Activated CD4-positive, alpha-beta T cell treated with anti-CD3 and anti-CD28 coated beads, Interleukin-2, amount 10 ng/mL, durations not matched to agents 7 days and 5 days (primary cell): ENCODE measurements at places on chromosomes 12 and 14.
A peak's percentile ranks its signal among the peaks of the same experiment; 100 is the strongest.

DNA sequence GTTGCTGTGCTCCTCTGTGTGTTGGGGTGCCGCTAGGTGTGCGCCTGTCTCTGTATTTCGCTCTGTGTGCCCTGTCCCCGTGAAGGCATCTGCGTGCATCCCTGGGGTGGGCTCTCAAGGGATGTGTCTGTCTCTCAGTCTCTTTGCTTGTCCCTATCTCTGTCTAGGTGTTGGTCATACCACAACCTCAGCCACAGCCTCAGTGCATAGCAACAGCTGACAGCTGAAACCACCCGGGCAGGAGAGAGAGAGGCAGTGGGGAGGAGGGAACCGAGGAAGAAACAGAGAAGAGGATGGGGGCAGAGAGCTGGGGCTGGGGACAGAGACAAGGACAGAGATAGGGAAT lies 953 bp upstream of the NXPH4 start:
- peak; percentile 48 for DNase-seq

DNA sequence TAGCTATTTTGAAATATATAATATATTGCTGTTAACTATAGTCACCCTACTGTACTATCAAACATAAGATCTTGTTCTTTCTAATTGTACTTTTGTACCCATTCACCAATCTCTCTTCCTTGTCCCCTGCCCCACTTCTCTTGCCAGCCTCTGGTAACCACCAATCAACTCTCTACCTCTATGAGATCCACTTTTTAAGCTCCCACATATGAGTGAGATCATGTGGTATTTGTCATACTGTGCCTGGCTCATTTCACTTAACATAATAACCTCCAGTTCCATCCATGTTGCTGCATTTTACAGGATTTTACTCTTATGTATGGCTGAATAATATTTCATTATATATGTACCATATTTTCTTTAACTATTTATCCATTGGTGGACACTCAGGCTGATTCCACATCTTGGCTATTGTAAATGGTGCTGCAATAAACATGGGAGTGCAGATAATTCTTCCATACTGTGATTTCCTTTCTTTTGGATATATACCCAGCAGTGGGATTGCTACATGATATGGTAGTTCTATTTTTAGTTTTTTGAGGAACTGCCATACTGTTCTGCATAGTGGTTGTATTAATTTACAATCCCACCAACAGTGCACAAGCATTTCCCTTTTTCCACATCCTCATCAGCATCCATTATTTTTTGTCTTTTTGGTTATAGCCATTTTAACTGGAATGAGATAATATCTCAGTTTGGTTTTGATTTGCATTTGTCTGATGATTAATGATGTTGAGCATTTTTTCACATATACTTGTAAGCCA lies 33.5 kb upstream of the SPIC start:
- DNase-seq, result no peak

- DNase-seq, result no peak
These were observed 40.2 kb upstream of the NT5DC3 start for GRCh38 chr12:103881261-103881660.

- no peak for DNase-seq
These were observed 86.5 kb downstream of the LRIG3 start for GRCh38 chr12:58833853-58834252.

- DNase-seq, result no peak
These were observed 15.0 kb downstream of the C1S start for GRCh38 chr12:7075518-7075917.
